ENCODE measurements at places on chromosomes 12 and 14.

- no peak for DNase-seq
Measured at GRCh38 chr12:32110942-32111341, 4.3 kb downstream of the BICD1 start.

DNA sequence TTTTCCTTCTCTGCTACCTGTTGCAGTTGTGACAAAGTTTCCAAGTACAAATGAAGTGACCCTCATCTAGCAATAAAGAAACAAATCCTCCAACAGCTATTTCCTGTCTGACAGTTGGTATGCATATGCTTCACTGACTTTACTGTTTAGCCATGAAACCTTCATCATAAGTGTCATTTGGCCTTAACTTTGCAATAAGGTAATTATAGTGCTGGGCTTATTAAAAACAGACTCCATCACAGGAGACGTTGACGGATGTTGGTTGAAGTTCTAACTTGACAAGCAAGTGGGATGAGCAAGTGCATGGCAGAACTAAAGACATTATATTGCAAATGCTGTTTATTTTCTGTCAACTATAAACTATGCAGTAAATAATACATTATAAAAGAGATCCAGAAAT lies 425.2 kb downstream of the RPS29 start:
- no peak for DNase-seq

DNA sequence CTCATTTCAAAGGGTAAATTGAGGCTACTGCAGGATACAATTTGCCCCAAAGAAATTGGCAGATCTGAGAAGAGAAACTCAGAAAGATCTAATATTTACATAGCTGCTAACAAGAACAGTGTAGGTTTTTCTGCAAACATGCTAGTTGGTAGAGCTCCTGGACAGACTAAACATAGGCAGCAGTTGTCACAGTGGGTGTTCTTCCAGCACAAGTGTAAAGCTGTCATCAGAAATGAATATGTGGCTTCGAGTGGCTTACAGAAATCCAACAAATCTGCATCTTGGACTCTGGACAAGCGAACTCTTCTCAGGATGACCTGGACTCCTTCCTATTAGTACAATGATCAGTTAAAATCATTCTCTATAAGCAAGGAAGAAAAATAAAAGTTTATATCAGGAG lies 5.9 kb downstream of the CBX5 start:
- DNase-seq, result no peak

GRCh38 chr14:20180486-20180885 lies 10.2 kb upstream of the OR11G2 start:
- no peak for DNase-seq

- no peak for DNase-seq
Measured at GRCh38 chr12:21526053-21526452, at the start of gene SPX. Gene SPX (plus strand): TSS chr12:21526296. CDS start chr12:21526473, 177 bp downstream.

- DNase-seq, result no peak
Measured at GRCh38 chr14:34135492-34135891, 184.6 kb upstream of the EGLN3 start.

DNA sequence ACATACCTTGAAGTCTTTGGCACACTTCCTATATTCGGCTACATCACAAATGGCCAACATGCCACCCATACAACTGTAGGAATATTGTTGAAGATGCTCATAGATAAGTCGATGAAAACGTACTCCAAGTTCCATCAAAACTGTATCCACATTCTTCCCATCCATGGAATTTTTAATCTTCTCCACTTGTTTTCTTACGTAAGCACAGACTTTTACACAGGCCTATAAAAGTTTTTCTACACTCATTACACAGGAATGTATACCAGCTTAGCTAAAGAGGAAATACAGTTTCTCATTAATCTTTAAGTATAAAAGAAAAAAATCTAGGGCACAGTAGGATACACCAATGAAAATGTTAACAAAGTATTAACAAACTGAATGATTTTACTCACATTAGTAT lies 59.1 kb downstream of the EXOC5 start:
- DNase-seq, result no peak
